Glutamatergic neuron (in vitro differentiated cells): ENCODE measurements at places on chromosomes 1 and 21. TPM values are rescaled to one million over a fixed set of nuclear protein-coding genes. Genes with fewer than 3 reads are reported as not detected.
A peak's percentile ranks its signal among the peaks of the same experiment; 100 is the strongest.

The SPRR4 gene
- total RNA-seq: not detected

The MINDY1 gene
- 26.2 TPM for total RNA-seq

The PCAT6 gene
- total RNA-seq: 7.7 TPM

The KMO gene
- not detected for total RNA-seq

The LEPROT gene
- total RNA-seq: 56.0 TPM

The DNAJC6 gene
- total RNA-seq: 54.6 TPM

The PPP1R8 gene
- 60.2 TPM for total RNA-seq

The CORT gene
- 0.59 TPM for total RNA-seq

The PRAMEF2 gene
- not detected for total RNA-seq

The CATSPER4 gene
- total RNA-seq: not detected

DNA sequence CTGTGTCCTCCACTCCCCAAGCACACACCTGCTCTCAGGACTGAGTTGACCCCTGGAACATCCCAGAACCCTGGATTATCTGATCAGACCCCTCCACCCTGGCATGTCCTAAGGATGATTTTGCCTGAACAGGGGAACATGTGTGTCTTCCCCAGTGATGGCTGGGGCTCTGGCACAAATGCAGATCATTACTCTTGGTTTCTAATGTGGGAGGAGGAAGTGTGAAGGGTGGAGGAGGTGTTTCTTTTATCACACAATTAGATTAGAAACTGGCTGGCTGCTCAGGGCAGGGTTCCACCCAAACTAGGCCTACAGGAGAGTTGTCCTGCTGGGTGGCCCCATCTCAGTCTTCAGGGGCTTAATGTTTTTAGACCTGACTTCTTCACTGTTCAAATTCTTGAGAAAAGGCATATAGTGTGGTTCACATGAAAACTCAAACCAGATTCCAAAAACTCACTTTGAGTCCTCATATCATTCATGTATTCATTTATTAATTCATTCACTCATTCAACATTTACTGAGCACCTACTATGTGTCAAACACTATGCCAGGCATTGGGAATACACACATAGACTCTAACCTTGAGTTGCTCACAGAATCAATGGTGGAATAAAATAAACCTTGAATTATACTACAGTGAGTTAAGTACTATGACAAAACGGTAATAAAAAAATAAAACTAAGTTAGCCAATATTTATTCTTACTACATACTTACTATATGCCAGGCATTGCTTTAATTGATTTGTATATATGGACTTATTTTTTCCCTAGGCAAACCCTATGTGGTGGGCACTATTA is 221.8 kb upstream of the JUN start:
- H3K4me1 ChIP-seq: no peaks in the 10 kb centered on the region
- H3K27ac ChIP-seq: no peak overlapping the region
- no peak overlapping the region for H3K4me3 ChIP-seq
- no peak for DNase-seq
- no peaks in the 10 kb centered on the region for H3K36me3 ChIP-seq

GRCh38 chr1:168317309-168317708 is 36.6 kb downstream of the TBX19 start:
- H3K4me1 ChIP-seq: peaks cover 17% of the 10 kb centered on the region
- no peak overlapping the region for H3K4me3 ChIP-seq
- H3K27ac ChIP-seq: no peak overlapping the region
- H3K36me3 ChIP-seq: no peaks in the 10 kb centered on the region
- no peak for DNase-seq

- peaks cover 18% of the 10 kb centered on the region for H3K4me1 ChIP-seq
- H3K27me3 ChIP-seq: peaks cover 4% of the 10 kb centered on the region
- no peak overlapping the region for H3K4me3 ChIP-seq
- DNase-seq: no peak
These were observed 177.1 kb downstream of the GABPA start for GRCh38 chr21:25911730-25912401.

GRCh38 chr21:40567501-40567900 is 279.5 kb downstream of the DSCAM start:
- DNase-seq: no peak
- H3K36me3 ChIP-seq: peaks cover 8% of the 10 kb centered on the region
- peaks cover 2% of the 10 kb centered on the region for H3K27me3 ChIP-seq

- no peaks in the 10 kb centered on the region for H3K36me3 ChIP-seq
- no peaks in the 10 kb centered on the region for H3K27me3 ChIP-seq
- H3K27ac ChIP-seq: no peak overlapping the region
These were observed 81.0 kb downstream of the KCNJ15 start for GRCh38 chr21:38337793-38338192.

GRCh38 chr1:77313491-77313890 is 31.7 kb downstream of the AK5 start:
- peaks cover 2% of the 10 kb centered on the region for H3K4me1 ChIP-seq
- H3K36me3 ChIP-seq: peaks cover 4% of the 10 kb centered on the region
- no peak for DNase-seq

- H3K27ac ChIP-seq: no peak overlapping the region
- H3K27me3 ChIP-seq: peaks cover 10% of the 10 kb centered on the region
- H3K36me3 ChIP-seq: no peaks in the 10 kb centered on the region
- H3K4me1 ChIP-seq: peaks cover 18% of the 10 kb centered on the region
These were observed 49.9 kb downstream of the SLC9A1 start for GRCh38 chr1:27105018-27105417.

DNA sequence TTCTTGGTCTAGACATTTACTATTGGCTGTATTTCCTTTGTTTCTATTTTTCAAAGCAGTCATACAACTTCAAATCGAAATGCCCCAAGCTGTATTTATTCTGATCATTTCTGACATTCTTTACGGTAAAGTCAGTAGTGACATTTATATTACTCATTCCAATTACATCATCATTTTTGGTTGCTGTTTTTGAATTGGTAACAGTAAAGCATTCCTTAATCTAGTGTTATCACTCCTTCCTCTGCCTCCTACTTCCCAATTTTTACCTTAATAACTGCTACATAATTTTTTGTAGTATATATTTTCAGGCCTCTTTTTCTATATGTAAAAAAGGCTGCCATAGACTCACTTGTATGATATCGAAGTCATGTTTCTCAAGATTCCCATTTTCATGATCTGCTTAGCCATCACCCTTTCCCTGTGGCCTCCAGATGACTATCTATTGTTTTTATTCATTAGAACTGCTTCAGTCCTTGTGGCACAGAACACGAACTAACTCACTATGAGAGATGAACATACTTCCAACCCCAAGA is 167.2 kb downstream of the RUNX1 start:
- no peak for DNase-seq
- no peak overlapping the region for H3K27ac ChIP-seq
- H3K4me1 ChIP-seq: peaks cover 1% of the 10 kb centered on the region
- no peaks in the 10 kb centered on the region for H3K36me3 ChIP-seq
- H3K27me3 ChIP-seq: peaks cover 7% of the 10 kb centered on the region
- H3K4me3 ChIP-seq: no peak overlapping the region

DNA sequence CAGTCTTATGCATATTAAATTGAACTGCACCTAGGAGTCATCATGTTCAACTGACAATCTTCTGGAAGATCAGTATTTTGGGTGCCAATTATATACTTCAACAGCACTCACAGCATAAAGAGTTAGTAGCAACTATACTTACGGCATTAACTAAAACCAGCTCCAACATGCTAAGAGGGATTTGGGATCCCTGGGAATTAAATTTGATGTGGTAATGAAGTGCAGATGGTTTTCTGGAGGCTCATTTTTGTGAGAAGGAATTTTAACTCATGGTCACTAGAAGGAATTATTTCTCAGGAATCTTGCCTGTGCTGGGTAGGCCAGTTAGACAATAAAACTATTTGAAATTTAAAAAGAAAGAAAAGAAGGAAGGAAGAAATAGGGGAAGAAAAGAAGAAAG is 18.3 kb downstream of the IFI44 start:
- H3K27me3 ChIP-seq: peaks cover 4% of the 10 kb centered on the region
- H3K27ac ChIP-seq: peak overlapping the region; percentile 85
- H3K36me3 ChIP-seq: no peaks in the 10 kb centered on the region
- no peak for DNase-seq

DNA sequence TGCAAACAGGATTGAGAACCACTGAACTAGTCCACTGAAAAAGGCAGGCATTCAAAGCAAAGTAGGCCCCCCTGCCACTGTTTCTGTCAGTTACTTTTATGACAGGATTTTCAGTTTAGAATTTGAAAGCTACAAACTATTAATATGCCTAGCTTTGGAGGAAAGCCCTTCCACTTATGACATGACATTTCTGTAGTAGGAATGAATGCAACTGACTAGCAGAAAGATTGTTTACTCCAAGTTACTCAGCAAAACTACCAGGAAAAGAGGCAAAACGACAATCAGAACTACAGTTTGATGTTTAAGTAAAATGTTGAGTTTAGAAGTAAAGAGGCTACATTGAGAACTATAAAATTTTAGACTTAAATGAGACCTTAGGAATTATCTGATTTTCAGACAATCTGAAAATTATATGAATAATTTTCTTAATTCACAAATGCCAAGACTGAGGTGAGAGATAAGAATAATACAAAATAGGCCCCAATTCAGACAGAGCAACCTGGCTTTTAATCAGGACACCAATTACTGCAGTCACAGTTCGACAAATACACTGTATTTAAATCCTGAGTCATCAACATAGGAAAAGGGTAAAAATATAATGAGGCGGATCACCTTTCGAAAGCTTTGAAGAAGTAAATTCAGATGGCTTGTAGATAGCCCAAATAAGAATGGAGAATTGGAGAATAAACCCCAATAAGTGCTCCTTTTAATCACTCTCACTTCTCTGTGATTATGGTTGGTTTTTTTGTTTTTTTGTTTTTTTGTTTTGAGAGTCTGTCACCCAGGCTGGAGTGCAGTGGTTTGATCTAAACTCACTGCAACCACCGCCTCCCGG is 2.2 kb downstream of the PRKAB2 start:
- no peaks in the 10 kb centered on the region for H3K36me3 ChIP-seq
- H3K4me1 ChIP-seq: peaks cover 11% of the 10 kb centered on the region
- peak overlapping the region; percentile 97 for H3K4me3 ChIP-seq
- no peak overlapping the region for H3K27ac ChIP-seq

- peaks cover 3% of the 10 kb centered on the region for H3K4me1 ChIP-seq
- peaks cover 2% of the 10 kb centered on the region for H3K27me3 ChIP-seq
- no peak for DNase-seq
These were observed 52.7 kb downstream of the ELF3 start for GRCh38 chr1:202063093-202063492.

GRCh38 chr1:25033828-25034705 is 104.0 kb upstream of the RUNX3 start:
- no peak for DNase-seq
- H3K27ac ChIP-seq: no peak overlapping the region
